ENCODE measurements at places on chromosomes 11 and 22.

GRCh38 chr11:12280199-12280837 lies 97.1 kb upstream of the PARVA start:
- no peak for DNase-seq

GRCh38 chr11:82936261-82936660 lies 34.7 kb downstream of the DDIAS start:
- DNase-seq = no peak

DNA sequence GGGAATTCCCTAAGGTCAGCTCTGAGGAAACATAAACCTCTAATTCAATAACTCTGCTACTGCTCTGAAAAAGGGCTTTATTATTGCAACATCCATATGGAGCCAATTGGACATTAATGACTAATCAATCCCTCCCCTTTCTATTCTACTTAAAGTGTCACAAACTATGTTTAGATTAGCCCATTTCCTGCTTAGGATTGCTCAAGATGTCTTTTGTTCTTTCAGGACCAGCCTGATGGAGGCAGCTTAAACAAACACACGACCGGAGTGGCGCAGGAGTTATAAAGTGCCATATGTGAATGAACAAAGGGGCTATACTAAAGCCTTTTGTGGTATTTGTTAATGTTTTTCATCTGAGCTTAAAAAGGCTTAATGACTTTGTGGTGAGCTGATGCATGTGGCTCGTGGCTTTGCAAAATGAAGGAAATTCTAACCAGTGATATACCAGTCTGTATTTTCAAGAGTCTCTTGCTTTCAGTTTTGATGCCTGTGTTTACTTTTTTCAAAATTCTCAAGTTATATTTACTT lies 354.4 kb downstream of the SOX6 start:
- no peak for DNase-seq

- no peak for DNase-seq
Observed at GRCh38 chr11:106233191-106233590, 155.7 kb downstream of the AASDHPPT start.

- DNase-seq = no peak
Observed at GRCh38 chr22:23815541-23816155, 23.2 kb downstream of the DERL3 start.

- DNase-seq = no peak
Observed at GRCh38 chr11:33801821-33802193, 27.5 kb upstream of the FBXO3 start.

GRCh38 chr22:46377525-46378425 lies 42.3 kb downstream of the TRMU start:
- DNase-seq = peak; percentile 82

DNA sequence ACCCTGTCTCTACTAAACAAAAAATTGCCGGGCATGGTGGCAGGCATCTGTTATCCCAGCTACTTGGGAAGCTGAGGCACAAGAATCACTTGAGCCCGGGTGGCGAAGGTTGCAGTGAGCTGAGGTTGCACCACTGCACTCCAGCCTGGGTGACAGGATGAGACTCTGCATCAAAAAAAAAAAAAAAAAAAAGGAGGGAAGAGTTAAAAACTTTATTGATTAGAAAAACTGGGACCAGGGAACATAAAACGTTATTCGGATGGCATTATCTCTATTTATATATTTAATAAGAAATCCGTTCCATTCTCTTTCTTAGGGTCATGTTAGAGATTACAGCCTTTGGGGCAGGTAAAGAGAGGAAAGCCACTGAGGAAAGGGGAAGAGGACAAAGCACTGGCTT lies 197.5 kb downstream of the BCR start:
- no peak for DNase-seq

- no peak for DNase-seq
Observed at GRCh38 chr11:60348116-60348515, 21.1 kb downstream of the MS4A6E start.

GRCh38 chr11:35891096-35891495 lies 52.8 kb upstream of the LDLRAD3 start:
- DNase-seq = no peak

DNA sequence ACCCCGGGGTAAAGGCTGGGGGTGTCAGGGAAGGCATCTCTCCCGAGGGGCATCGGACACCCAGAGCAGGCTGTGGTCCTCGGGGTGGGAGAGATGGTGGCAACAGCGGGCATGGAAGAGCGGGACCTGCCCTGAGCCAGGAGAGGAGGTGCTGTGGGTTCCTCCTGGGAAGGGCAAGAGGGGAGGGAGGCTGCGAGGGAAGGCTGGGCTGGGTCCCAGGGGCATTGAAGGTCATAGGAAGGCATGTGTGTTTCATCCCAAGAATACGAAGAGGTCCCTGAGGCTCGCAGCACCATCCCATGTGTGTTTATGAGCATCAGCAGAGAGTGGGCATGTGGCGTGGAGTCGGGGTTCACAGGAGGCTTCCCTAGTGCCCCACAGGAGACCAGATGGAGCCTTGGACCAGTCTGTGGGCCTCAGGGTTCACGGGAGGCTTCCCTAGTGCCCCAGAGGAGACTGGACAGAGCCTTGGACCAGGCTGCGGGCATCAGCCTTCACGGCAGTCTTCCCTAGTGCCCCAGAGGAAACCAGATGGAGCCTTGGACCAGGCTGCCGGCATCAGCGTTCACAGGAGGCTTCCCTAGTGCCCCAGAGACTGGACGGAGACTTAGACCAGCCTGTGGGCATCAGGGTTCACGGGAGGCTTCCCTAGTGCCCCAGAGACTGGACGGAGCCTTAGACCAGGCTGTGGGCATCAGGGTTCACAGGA lies 420.6 kb downstream of the BRD1 start:
- DNase-seq = no peak

GRCh38 chr11:59815754-59816153 lies 5.2 kb upstream of the MRPL16 start:
- no peak for DNase-seq

DNA sequence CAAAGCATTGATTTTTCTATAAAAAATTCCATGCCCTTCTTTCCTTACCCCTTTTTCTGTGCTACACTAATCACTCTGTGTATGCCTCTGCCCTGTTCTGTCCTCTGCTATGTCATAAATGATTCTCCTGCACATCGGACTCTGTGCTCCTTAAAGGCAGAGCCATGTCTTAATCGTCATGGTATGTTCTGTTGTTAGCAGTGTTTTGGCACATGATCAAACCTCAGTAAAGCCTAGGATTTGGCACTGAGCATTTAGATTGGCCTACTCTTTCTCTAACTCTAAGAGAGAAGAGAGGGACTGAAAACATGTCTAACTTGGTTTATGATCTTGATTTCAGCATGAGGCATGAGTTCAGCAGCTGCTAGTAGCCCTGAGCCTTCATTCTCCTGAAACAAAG lies 266.9 kb downstream of the AASDHPPT start:
- DNase-seq = no peak

DNA sequence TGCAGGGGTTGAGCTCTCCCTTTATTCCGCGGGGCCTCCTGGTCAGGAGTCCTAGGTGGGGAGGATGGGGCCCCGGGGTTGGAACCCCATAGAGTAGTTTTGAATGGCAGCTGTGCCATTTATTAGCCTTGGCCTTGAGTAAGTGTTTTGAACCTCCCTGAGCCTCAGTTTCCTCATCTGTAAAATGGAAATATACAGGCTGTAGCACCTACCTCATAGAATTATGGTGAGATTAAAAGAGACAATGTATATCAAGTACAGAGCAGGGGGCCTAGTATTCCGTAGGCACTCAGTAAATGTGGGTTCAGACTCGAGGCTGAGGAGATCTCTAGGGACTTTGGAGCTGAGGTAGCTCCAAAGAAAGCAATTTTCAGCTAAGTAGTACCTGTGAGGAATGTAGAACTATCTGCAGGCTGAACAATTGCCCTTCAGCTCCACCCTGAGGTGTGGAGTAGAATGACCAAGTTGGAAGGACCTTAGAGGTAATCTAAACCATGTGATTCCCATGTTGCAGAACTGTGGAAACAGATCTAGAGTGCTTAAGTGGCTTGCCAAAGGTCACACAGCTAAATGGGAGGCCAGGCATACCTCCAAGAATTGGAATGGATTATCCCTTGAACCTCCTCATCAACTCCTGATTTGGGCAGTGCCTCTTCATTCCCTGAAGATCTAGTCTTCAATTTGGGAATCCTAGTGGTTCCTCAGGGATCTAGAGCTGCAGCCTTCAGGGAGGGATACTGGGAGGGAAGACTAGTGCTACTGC lies 682 bp downstream of the PGAP2 start:
- DNase-seq = peak; percentile 71

GRCh38 chr11:10366568-10367331 lies 61.9 kb downstream of the ADM start:
- peak; percentile 87 for DNase-seq

GRCh38 chr22:19044381-19044780 lies 77.8 kb downstream of the DGCR2 start:
- DNase-seq = no peak

DNA sequence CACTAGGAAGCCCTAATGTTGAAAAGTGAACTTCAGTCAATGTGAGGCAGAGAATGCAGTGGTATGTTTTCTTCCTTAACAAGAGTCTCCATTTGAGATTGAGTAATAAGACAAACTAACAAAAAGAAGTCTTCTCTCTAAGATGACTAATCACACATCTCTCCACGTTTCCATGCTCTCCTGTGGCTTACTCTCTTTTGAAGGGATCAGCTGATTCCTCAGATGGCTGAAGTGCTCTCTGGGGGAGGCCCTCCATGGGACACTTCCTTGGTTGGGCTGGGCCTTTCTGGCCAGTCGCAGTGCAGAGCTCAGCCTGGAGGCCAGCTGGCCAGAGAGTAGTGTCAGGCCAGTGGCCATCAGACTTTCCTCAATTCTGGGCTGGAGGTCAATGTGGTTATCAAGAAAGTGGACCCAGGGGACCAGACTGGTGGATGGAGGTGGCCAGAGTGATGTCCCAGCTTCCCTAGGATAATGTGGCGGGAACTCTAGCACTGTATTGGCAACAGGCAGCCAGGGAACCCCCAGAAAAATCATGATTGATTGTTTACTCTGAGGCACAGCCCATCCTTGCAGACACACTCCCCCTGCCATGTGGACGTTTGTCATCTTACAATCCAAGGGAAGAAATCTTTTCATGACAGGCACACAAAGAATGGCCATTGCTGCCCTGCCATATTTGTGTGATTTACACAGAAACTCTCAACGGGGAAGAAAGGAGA lies 14.5 kb downstream of the CSRP3 start:
- no peak for DNase-seq

GRCh38 chr22:23742505-23743264 lies 8.2 kb downstream of the ZNF70 start:
- no peak for DNase-seq

DNA sequence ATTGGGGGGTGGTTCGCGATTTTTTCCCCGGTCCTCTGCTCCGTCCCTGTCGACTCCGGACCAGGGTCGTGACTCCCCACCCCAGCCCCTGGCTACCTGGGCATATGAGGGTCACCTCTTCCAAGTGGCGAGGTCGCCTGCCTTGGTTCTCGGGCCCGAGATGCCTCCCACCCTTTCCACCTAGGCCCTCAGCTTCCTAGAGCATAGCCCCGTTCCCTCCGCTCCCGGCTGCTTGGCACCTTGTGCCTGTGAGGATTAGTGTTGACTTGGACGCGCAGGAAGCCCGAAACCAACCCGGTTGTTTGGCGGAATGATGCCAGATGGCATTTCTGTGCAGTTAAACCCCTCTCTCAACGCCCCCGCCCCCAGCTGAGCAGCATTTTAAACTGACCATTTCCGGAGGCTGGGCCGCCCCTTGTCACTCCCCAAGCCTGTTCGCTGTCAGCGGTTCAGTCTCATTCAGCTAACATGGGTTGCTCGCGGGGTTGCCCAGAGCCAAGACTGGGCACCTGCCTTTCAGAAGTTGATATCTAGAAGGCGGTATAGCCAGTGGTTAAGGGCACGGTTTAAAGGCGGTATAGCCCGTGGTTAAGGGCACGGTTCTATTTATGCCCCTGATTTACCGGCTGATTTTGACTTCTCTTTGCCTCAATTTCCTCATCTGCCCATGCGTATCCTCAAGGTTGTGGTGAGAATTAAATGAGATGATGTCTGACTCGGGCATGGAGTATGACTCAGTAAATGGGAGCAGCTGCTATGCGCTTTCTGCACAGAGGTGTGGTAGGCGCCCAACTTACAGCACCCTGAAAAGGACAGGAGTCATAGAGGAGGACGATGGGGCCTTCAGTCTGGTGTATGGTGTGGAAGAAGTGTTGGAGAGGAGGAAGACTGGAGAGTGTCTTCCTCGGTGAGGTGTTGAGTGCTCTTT lies 639 bp downstream of the INCENP start:
- peak; percentile 37 for DNase-seq

DNA sequence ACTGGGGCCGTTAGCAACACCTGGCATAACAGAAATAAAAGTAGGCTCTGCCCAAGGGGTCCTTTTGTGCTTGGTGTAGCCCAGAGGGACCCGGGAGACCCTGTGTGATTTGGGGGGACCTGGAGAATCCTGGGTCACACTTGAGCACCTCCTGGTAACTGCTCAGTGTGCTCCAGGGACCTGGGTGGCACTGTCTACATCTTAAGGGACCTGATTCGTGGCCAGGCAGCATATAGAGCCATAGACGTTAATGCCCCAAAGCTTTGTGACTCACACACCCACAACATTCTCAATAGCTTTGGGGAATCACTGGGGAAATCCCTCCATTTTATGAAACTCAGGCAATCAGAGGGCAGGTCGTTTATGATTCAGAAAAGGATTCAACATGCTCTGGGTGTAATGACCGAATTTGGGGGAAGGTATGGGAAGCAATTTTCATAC lies 3.6 kb upstream of the IGF2 start:
- no peak for DNase-seq

- no peak for DNase-seq
Observed at GRCh38 chr11:86558841-86559240, 113.6 kb downstream of the ME3 start.

DNA sequence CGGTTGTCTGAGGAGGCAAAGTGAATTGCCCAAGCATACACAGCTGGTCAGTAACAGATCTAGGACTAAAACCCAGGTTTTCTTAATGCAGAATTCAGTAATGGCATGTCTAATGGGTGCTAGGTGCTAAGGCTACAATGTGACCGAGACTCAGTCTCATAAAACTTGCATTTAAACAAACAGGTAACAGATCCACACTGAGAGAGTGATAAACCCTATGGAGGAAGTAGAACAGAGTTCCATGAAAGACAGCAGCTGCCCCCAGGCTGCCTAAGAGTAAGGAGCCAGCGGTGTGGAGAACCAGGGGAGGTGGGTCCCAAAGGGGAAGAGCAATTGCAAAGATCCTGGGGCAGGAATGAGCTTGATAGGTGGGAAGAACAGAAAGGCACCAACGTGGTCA lies 27.3 kb downstream of the MMP13 start:
- DNase-seq = no peak

DNA sequence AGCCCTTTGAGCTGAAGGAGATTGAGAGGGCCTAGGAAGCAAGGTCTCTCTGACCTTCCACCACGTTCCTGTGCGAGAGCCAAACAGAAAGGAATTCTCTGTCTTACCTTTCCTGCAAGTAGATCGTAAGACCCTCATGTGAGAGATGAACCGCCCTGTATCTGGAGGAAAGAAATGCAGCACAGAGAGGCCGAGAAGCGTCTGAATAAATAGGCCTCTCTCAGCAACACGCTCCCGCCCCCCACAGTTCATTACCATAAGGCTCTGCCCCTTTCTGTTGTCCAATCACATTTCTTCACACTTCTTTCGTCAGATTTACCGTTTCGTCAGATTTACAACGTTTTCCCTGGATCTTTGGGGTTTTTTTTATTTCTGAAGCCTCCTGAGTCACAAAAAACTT lies 90.3 kb downstream of the BLID start:
- DNase-seq = no peak

- DNase-seq = no peak
Observed at GRCh38 chr11:6968816-6969215, 42.6 kb downstream of the ZNF215 start.
